ENCODE measurements at places on chromosomes 16 and 17.
A peak's percentile ranks its signal among the peaks of the same experiment; 100 is the strongest.

DNA sequence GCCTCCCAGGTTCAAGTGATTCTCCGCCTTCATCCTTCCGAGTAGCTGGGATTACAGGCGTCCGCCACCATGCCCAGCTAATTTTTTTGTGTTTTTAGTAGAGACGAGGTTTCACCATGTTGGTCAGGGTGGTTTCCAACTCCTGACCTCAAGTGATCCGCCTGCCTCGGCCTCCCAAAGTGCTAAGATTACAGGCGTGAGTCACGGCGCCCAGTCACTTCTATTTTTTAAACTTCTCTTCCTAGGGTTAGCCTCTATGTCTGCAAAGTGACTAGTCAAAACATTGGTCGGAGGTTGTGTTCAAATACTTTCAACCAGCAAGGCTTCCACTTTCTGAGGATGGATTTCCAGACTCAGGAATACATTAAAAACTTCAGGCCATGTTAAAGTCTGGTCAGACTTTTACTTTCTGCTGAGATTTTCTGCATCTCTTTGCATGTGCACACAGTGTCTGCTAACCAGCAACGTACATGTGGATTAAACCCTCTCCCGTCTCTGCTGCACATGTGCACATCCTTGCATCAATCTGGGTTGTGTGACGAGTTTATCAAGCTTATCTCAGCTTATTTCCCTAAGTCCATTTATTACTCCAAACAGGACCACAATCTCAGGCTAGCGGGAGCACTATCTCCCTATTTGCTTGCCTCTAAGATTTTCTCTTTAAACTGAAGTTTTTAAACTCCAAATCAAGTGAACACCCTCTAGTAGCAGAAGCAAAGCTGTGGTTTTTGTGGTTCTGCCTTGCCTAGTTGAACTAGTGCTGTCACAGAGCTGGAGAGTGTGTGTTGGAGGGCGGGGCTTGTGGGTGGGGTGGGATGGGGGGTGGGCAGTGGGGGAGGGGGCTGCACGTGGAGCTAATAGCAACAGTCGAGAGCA lies 525.2 kb upstream of the GOT2 start:
- DNase-seq, result no peak

- no peak for DNase-seq
Observed at GRCh38 chr17:46044989-46045388, 45.9 kb downstream of the STH start.

- no peak for DNase-seq
Observed at GRCh38 chr17:7292194-7292593, 2.2 kb downstream of the YBX2 start.

GRCh38 chr16:2752850-2753732 lies 653 bp downstream of the SRRM2 start:
- DNase-seq, result peak; percentile 90

DNA sequence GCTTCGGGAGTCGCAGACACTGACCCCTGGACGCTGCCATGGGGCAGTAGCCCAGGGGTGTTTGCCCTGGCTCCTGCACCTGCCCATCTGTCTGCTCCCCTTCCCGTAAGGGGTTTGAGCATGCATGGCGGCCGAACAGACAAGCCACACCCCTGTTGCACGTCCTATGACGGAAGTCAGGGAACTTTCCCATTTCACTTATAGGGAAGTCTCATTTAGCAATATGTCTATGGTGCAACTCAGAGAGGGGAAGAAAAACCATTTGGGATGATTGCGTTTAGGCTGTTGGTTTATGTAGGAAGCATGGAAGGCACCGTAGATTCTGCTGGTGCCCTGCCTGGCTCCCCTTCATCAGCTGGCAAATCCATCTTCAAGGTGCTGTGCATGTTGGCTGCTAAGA lies 112.5 kb downstream of the HAPSTR1 start:
- no peak for DNase-seq

DNA sequence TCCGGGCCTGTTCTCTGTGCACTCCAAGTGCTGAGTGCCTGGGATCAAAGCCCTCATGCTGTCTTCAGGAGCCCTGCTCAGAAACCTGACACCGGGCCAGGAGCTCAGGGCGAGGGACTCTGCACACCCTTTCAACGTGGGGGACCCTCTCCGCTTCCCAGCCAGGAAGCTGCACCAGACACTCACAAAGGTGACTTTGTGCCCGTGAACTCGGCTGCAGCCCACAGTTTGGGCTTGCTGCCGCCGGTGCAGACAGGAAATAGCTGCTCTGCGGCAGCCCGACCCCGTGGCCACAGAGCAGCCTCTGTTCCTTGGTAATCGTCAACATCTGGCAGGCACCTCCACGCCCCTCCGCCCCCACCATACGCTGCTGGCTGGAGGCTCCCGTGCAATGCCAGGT lies 93.4 kb upstream of the METRNL start:
- peak; percentile 30 for DNase-seq

- DNase-seq, result peak; percentile 33
Observed at GRCh38 chr16:72985995-72986394, 61.9 kb downstream of the ZFHX3 start.

GRCh38 chr17:49567871-49568694 lies 7.6 kb upstream of the NXPH3 start:
- DNase-seq, result peak; percentile 89

- peak; percentile 23 for DNase-seq
Observed at GRCh38 chr17:60049936-60050335, 28.8 kb downstream of the HEATR6 start.

DNA sequence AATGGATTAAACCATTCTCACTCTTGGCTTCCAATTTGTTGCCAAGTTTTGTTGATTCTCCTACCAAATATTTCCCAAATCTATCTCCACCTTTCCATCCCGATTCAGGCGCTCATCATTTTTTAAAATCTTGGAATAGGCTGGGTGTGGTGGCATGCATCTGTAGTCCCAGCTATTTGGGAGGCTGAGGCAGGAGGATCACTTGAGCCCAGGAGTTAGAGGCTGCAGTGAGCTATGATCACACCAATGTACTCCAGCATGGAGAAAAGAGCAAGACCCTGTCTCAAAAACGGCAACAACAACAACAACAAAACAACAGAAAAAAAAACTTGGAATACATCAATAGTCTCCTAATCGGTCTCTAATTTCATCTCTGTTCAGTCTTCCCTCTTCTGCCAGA lies 902 bp upstream of the NKIRAS2 start:
- DNase-seq, result no peak

DNA sequence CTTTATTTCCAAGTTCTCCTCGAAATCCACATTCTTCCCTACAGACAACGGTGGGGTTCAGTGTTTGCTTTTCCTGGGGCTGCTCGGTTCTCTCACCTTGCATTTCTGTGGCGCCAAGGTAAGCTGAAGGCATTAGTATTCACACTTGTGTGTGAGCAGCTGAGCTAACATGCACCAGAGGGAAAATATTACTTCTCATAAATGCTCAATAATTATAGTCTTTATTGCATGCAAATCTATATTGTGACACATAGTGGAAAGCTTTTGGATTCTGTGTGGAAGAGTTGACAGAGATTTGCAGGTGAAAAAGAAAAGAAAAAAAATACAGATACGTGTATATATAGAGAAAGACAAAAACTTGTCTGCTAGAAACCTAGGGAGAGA lies 411.8 kb downstream of the MAF start:
- DNase-seq, result no peak

GRCh38 chr17:2825253-2825970 lies 29.2 kb downstream of the RAP1GAP2 start:
- no peak for DNase-seq

DNA sequence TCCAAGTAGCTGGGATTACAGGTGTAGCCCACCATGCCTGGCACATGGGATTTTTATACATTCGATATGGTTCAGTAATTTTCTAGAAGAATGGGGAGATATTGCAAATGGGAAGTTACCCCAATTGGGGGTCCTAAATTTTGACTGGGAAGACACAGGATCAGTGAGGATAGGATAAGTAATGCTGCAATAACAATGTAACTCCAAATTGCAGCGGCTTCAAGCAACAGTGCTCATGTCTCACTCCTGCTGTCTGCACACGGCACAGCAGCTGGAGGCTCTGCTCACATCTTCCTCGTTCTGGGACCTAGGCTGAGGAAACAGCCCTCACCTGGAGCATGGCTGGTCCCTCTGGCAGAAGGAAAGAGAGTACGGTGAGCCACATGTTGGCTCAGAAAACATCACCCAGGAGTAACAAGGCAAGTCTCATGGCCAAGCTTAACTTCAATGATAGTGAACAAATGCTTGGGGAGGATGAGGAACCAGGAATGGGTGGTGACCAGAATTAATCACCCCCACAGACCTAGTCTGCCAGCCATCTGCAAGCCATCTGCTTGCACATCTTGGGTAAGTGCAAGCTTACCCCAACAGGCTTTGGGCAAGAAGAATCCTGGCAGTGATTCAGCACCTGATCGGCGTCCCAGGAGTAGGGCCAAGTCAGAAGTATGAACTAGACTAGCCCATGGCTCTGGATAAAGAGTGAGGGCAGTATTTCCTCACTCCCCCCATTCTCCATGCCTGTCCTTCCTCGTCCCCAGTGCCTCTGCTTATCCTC lies 229.2 kb downstream of the COPRS start:
- DNase-seq, result peak; percentile 87

DNA sequence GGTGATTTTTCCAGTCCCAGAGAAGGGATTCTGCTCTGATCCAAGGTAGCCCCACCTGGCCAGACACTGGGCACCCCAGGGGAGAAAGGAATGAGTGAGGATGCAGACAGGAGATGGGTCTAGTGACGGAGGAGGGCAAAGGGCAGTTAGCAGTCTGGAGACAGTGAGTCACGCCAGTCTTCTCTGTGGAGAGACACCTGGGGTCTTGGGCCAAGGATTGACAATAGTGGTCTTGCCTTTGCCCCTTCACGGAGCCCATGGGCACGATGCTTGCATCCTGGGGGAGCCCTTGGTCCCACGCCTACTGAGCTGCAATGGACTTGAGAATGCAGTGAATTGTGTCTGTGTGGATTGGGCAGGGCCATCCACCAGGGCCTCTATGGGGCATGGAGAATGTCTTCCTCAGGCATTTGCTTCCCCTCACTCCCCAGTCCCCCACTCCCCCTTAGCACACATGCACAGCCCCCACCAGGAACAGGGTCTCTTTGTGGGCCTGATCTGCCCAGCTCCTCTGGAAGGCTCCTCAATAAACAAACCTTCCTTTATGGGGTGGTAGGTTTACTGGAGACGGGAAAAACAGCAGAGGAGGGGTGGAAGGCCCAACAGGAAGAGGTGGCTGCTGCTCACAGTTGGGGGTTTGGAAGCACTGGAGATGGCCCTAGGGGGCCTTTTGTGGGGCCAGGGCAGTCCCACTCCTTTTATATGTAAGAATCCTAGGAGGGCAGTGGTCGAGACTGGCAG lies 1.4 kb downstream of the CHAD start:
- DNase-seq, result no peak

DNA sequence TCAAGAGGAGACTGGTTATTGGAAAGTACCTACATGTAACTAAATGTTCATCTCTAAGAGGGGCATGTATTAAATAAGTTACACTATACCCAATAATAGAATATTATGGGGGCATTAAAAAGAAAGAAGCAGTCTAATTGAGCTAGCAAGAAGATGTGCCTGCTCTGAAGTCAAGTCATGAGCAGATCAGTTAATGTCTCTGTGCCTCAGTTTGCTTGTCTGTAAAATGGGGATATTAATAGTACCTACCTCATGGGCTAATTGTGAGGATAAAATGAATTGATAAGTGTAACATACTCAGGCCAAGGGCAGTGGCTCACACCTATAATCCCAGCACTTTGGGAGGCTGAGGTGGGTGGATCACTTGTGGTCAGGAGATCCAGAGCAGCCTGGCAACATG lies 3.0 kb downstream of the CNGB1 start:
- no peak for DNase-seq

DNA sequence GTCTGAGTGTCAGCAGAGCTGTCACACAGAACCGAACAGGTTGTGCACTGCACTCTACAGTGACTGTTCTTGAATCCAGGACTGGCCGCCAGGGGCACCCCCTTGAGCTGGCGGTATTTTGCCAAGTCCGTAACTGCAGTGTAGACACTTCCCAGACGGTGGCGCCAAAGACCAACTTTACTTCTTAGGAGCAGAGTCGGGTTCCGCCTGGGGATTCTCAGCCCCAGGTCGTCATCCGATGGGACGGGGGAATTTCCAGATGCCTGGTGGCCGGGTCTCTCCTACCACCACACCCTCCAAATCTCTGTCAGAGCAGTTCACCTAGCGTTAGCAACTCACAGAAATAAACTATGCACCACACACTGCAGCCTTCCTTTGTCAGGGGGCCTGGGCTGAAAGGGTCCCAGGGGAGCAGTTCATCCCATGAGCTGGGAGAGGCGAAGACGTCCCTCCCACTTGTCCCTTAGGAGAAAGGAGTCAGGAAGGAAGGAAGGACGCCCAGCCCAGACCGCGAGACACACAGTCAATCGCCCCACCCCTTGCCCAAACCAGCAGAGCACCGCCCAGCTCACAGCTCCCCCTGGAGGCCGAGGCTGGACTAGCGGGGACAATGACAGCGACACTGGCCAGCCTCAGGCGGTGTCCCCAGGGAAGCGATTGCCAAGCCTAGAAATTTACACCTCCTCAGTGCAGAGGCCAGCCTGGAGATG lies 7.4 kb upstream of the RIPOR1 start:
- peak; percentile 97 for DNase-seq

DNA sequence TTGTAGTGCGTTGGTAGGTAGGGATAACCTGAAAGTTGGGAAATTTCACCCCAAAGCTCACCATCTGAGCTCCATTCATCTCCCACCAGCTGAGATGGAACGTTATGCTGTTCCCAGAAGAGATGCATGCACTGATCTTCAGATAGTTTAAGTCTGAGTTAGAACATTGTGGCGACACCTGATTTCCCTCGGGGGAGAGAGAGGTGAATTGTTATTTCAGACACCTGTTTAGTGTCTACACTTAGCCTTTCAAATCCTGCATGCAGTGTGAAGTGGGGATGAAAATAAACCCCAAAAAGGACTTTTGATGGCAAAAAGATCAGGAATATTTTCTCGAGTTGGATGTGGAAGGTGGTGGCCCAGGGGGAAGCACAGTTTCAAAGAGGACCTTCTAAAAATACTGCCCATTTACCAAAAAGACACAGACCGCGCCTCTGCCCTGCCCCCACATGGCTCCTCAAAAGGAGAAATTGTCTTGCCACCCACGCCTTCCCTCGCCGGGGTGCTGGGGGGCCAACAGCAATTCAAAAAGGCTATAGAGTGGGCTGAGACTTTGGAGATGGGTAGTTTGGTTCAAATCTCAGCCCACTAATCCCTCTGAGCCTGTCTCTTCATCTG lies 11.4 kb downstream of the CIITA start:
- no peak for DNase-seq

Measured in GM23248 (cell line).